Stomach (tissue), 19 donors: ENCODE measurements at places on chromosomes 4 and X. TPM values are rescaled to one million over a fixed set of nuclear protein-coding genes. Genes with fewer than 3 reads are reported as not detected.

- DNase-seq, result peak; percentile 17
- H3K4me3 ChIP-seq, result no peak overlapping the region
- H3K27me3 ChIP-seq, result no peaks in the 10 kb centered on the region
- peaks cover 6% of the 10 kb centered on the region for H3K36me3 ChIP-seq
- H3K27ac ChIP-seq, result no peak overlapping the region
Measured at GRCh38 chrX:118565853-118566252, 70.2 kb downstream of the DOCK11 start.

GRCh38 chr4:123953566-123953965 lies 557.0 kb downstream of the SPRY1 start:
- DNase-seq, result no peak
- H3K36me3 ChIP-seq, result no peaks in the 10 kb centered on the region
- no peaks in the 10 kb centered on the region for H3K4me1 ChIP-seq
- no peaks in the 10 kb centered on the region for H3K27me3 ChIP-seq

GRCh38 chr4:101197350-101197749 lies 150.0 kb downstream of the PPP3CA start:
- no peak overlapping the region for H3K4me3 ChIP-seq
- no peak overlapping the region for H3K27ac ChIP-seq
- H3K36me3 ChIP-seq, result peaks cover 4% of the 10 kb centered on the region
- no peaks in the 10 kb centered on the region for H3K27me3 ChIP-seq

- no peaks in the 10 kb centered on the region for H3K27me3 ChIP-seq
- H3K36me3 ChIP-seq, result no peaks in the 10 kb centered on the region
- H3K27ac ChIP-seq, result no peak overlapping the region
- H3K4me3 ChIP-seq, result no peak overlapping the region
Measured at GRCh38 chr4:182923366-182923765, 6.2 kb upstream of the DCTD start.

DNA sequence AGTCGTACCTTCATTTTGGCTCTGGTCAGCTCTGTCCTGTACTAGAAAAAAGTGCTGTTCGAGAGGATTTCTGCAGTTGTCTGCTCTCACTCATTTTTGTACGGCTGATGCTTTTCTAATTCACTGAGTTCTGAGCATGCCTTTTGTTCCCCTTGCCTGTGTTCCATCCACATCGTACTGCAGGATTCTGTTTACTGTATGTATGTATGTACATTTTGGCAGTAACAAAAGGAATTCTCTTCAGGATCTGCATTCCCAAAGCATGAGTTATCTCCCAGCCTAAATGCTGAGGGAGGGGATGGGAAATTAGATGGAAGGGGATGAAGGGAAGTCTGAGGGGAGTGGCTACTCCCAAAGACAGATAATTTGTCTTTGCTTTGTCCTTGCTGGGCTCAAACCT lies 87.6 kb downstream of the GBA3 start:
- peak; percentile 32 for DNase-seq
- H3K4me1 ChIP-seq, result no peaks in the 10 kb centered on the region
- no peaks in the 10 kb centered on the region for H3K36me3 ChIP-seq

DNA sequence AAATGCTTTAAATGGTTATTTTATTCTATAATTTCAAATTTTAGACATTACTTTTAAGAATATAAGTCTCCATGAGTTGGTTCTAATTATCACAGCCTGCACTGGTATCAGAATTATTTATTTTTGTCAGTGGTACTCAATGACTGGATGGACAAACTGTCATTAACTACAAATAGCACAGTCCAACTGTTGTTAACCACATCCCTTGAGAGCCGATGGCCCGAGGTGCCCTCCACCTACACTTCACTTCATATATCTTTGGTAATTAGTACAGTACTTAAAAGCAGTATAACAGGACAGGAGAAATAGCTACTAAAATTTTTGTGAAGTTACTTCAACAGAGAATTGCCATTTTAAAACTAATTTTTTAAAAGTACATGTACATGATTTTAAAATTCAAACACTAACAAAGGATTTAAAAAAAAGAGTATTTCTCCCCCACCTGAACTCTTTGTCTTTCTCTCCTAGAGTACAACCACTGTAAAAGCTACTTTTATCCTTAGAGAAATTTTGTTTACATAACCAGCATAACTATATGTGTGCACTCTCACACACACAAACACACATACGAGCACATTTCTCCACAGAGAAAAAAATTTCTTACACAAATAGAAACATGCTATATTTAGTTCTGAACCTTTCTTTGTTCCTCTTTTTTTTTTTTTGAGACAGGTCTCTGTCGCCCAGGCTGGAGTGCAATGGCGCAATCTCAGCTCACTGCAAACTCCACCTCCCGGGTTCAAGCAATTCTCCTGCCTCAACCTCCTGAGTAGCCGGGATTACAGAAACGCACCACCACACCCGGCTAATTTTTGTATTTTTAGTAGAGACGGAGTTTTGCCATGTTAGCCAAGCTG lies 6.5 kb downstream of the TIFA start:
- H3K4me3 ChIP-seq, result peak overlapping the region; percentile 31
- no peak for DNase-seq
- no peak overlapping the region for H3K27ac ChIP-seq
- no peaks in the 10 kb centered on the region for H3K27me3 ChIP-seq
- H3K36me3 ChIP-seq, result peaks cover 10% of the 10 kb centered on the region

- no peaks in the 10 kb centered on the region for H3K4me1 ChIP-seq
- no peak overlapping the region for H3K4me3 ChIP-seq
- H3K27ac ChIP-seq, result no peak overlapping the region
- H3K36me3 ChIP-seq, result no peaks in the 10 kb centered on the region
- H3K27me3 ChIP-seq, result no peaks in the 10 kb centered on the region
Measured at GRCh38 chr4:120431180-120431579, 364.5 kb upstream of the MAD2L1 start.

DNA sequence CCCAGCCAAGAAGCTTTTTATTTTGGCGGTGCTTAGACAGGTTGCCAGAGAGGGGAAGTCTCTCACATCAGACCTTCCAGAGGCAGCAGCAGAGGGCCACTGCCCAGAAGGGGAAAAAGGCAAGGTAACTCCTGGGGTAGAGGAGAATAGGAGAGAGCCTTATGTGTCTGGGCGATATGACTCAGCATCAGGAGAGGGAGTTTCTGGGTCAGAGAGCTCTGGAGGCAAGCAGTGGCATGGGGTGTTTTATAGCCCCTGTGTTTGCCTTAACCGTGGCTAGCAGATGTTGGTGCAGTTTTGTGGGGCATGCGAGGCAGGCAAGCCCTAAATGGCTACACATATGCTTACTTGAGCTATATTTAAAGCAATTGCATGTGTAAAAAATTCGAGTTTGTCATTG lies 8.3 kb upstream of the ZXDB start:
- no peak for DNase-seq
- H3K27me3 ChIP-seq, result no peaks in the 10 kb centered on the region
- no peak overlapping the region for H3K4me3 ChIP-seq
- no peaks in the 10 kb centered on the region for H3K36me3 ChIP-seq
- H3K27ac ChIP-seq, result no peak overlapping the region

GRCh38 chr4:114668577-114668976 lies 70.0 kb downstream of the UGT8 start:
- H3K27ac ChIP-seq, result no peak overlapping the region
- no peak for DNase-seq
- no peaks in the 10 kb centered on the region for H3K27me3 ChIP-seq
- no peak overlapping the region for H3K4me3 ChIP-seq
- H3K36me3 ChIP-seq, result no peaks in the 10 kb centered on the region
- H3K4me1 ChIP-seq, result no peaks in the 10 kb centered on the region

DNA sequence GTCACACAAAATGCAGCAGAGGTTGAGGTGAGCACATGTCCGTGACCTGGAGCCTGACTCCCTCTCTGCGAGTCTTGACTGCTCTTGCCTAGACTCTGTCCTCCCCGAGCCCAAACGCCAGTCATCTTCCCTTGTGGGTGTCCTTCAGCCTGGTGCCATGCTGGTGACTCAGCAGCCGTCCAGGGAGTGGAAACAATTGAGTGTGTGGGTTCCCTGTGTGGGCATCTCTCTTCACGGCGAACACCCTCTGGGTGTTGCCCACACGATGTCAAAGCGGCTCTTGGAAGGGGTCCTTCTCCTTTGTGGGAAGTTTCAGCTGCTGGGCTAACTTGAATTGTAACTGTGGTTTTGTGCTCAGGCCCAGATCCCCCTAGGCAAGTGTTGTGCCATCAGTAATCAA lies 17.5 kb upstream of the MSANTD1 start:
- peaks cover 76% of the 10 kb centered on the region for H3K36me3 ChIP-seq
- no peaks in the 10 kb centered on the region for H3K4me1 ChIP-seq
- DNase-seq, result no peak
- H3K27me3 ChIP-seq, result no peaks in the 10 kb centered on the region

The FAM149A gene
- total RNA-seq, result 7.0 TPM

DNA sequence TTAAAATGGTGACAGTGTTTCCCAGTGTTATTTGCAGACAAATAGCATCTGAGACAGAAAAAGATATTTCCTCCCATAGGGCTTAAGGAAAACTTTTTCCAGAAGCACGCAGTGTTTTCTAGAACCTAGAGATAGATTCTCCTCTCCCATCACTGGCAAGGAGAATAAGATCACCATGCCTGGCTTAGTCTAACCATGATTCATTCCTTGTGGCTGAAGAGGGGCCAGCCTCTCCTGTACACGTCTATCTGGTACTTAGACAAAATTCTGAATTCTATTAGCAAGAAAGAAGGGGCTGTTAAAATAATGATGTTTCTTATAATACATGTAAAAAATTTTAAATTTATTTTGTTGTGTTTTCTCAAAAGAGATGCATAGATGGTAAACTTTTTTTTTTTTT lies 296.1 kb upstream of the LDB2 start:
- no peaks in the 10 kb centered on the region for H3K4me1 ChIP-seq
- H3K27ac ChIP-seq, result no peak overlapping the region
- no peaks in the 10 kb centered on the region for H3K27me3 ChIP-seq
- H3K36me3 ChIP-seq, result no peaks in the 10 kb centered on the region
- H3K4me3 ChIP-seq, result no peak overlapping the region

DNA sequence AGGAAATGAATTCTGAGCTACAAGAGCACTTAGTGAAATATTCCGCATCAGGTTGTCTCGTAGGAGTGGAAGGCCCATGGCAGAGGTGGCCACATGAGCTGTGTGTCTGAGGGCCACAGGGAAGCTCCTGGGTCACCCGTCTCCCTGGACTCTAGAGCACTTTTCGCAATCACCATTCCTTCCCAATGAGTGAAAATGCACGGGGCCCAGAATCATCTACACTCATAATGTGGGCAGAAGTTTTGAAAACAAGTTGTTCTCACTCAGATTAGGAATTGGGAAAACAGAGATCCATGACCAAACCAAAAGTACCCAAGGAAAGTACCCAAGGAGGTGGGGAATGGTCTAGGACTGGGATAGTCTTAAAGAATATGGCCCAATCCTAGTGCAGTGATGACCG lies 94.4 kb downstream of the SCD5 start:
- H3K4me1 ChIP-seq, result peaks cover 15% of the 10 kb centered on the region
- DNase-seq, result no peak
- H3K4me3 ChIP-seq, result no peak overlapping the region
- H3K36me3 ChIP-seq, result no peaks in the 10 kb centered on the region
- H3K27ac ChIP-seq, result no peak overlapping the region

- no peak overlapping the region for H3K4me3 ChIP-seq
- DNase-seq, result no peak
- H3K27me3 ChIP-seq, result no peaks in the 10 kb centered on the region
- no peaks in the 10 kb centered on the region for H3K36me3 ChIP-seq
- H3K27ac ChIP-seq, result no peak overlapping the region
Measured at GRCh38 chr4:134027931-134028330, 173.7 kb downstream of the PABPC4L start.

The CABS1 gene
- total RNA-seq, result not detected

- no peak overlapping the region for H3K27ac ChIP-seq
- H3K36me3 ChIP-seq, result no peaks in the 10 kb centered on the region
- H3K4me1 ChIP-seq, result peaks cover 27% of the 10 kb centered on the region
- no peak for DNase-seq
Measured at GRCh38 chr4:105630670-105631655, 77.5 kb downstream of the INTS12 start.

GRCh38 chr4:27828843-27829242 lies 968.2 kb downstream of the STIM2 start:
- H3K27ac ChIP-seq, result no peak overlapping the region
- no peaks in the 10 kb centered on the region for H3K4me1 ChIP-seq
- DNase-seq, result no peak
- no peaks in the 10 kb centered on the region for H3K36me3 ChIP-seq
- H3K4me3 ChIP-seq, result no peak overlapping the region
- H3K27me3 ChIP-seq, result no peaks in the 10 kb centered on the region

The CCNQ gene
- total RNA-seq, result not detected

DNA sequence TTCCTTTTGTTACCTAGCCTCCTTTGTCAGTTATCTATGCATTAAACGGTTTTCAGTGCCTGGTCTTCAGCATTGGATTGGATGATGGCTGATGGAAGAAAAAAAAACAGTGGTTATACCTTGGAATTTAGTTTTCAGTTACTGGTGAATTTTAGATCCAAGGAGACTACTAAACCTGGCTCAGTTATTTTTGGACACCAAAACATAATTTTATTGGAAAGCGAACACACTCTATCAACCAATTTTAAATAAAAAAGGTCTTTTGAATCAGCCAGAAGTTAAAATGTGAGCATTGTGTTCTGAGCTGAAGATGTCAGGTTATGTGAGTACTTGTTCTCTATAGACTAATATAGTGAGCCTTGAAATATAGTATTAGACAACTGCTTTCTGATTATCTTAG lies 32.1 kb downstream of the FGF2 start:
- DNase-seq, result no peak
- no peaks in the 10 kb centered on the region for H3K27me3 ChIP-seq
- H3K4me1 ChIP-seq, result no peaks in the 10 kb centered on the region
- no peaks in the 10 kb centered on the region for H3K36me3 ChIP-seq

DNA sequence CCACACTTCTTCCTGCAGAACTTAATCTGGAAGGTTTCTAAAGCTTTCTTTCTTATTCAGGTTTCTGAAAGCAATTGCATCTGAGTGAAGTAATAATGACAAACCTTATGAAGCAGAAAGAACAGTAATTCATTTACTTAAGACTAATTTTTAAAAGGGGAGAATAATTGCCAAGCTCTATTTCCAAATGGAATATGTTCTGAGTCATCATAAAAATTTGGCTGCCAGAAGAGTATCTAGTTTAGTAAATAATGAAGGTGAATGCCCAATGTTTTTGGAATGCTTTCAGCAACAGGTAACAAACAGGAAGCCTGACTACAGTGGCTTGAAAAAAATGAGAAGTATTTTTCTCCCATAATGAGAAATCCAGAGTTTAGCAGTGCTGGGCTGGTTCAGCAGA lies 227.3 kb upstream of the TET2 start:
- H3K4me3 ChIP-seq, result no peak overlapping the region
- H3K4me1 ChIP-seq, result no peaks in the 10 kb centered on the region
- no peak overlapping the region for H3K27ac ChIP-seq
- H3K27me3 ChIP-seq, result no peaks in the 10 kb centered on the region
- no peak for DNase-seq
- H3K36me3 ChIP-seq, result no peaks in the 10 kb centered on the region

- no peaks in the 10 kb centered on the region for H3K27me3 ChIP-seq
- H3K27ac ChIP-seq, result no peak overlapping the region
- no peaks in the 10 kb centered on the region for H3K4me1 ChIP-seq
- H3K4me3 ChIP-seq, result no peak overlapping the region
- DNase-seq, result no peak
Measured at GRCh38 chr4:1627417-1628313, 56.4 kb downstream of the FAM53A start.

DNA sequence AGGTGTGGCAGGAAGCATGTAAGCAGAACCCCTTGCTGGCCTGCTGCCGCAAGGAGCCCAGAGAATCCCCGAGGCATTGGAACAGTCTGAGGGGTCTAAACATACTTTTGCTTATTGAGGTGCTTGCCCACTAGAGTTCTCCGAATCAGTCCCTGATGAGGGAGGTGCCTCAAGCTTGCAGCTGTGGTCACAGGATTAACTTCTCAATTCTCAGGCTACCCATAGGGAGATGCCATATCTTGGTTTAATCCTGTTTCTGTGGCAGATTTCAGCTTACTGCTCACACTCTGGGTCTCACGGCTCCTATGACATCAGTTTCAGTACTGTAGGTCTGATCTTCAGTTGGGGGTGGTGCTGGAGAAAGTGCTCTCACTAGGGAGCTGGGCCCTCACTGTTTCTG lies 39.9 kb downstream of the CCNG2 start:
- H3K4me3 ChIP-seq, result no peak overlapping the region
- DNase-seq, result no peak
- H3K4me1 ChIP-seq, result no peaks in the 10 kb centered on the region
- no peak overlapping the region for H3K27ac ChIP-seq
- H3K36me3 ChIP-seq, result no peaks in the 10 kb centered on the region
